ENCODE measurements at places on chromosomes 2 and 18. TPM values are rescaled to one million over a fixed set of nuclear protein-coding genes. Genes with fewer than 3 reads are reported as not detected.

DNA sequence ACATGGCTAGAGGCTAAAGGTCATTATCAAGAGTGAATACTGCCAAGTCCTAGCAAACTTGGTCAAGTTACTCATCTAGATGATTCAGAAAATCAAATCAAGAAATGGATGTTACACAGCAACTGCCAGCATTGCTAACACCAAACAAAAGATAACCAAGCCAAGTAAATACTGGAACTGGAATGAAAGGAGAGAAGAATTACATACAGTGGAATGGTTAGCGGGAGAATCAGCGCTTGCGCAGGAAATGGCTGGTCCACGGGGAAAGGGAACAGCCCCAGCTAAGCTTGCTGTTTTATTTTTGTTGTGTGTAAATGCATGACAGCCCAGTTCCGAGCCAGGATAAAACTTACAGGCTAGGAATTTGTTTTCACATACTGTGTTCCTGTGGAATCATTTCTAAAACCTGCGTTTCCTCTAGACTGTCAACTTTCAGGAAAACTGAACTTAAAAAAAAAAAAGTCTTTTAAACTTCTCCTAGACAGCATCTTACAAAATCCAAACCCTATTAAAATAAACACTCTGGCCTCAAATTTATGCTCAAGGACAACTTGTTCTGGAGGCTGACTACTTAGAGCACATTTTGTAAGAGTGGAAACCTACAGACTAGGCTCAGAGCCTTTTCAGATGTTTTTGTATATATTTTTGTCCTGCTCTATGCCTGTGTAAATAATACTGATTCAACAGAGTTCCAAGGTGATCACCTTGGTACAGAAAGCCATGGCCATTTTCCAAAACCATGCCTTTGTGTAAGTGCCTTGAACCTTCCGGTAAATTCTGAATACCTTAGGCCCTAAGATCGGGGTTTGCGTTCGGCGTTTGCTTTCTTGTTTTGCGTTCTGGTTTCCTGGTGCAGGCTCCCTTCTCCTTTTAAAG is 30.7 kb upstream of the TXNDC2 start:
- no peak for DNase-seq

GRCh38 chr18:49207361-49207760 is 253.1 kb downstream of the DYM start:
- no peak for DNase-seq

DNA sequence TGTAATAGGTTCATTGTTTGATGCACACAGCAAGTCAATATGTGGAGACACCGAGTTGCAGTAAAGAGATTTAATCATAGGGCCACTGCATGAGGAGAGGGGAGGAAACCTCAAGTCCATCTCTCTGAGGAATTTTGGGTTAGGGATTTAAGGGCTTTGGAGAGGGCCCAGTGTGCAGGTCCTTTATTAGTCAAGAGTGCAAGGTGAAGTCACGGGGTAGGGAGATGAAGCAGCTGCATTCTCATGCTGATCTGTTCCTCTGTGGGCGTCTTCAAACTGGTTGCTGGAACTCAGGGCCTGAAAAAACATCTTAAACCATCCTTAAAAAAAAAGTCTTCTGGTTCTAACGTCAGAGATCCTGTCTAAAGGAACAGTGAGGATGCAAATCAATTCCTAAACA is 131.6 kb downstream of the NXPH2 start:
- no peak for DNase-seq

Gene EFEMP1
- total RNA-seq = not detected

Gene UGT1A8
- total RNA-seq = not detected

Measured in naive thymus-derived CD8-positive, alpha-beta T cell (primary cell).